ENCODE measurements at places on chromosomes 11 and 22.
A peak's percentile ranks its signal among the peaks of the same experiment; 100 is the strongest.

GRCh38 chr11:78952175-78952574 is 377.5 kb upstream of the NARS2 start:
- DNase-seq: no peak

GRCh38 chr11:32870676-32871075 is 21.9 kb upstream of the QSER1 start:
- DNase-seq: peak; percentile 21

- no peak for DNase-seq
Observed at GRCh38 chr11:105282658-105283057, 143.1 kb upstream of the CARD18 start.

DNA sequence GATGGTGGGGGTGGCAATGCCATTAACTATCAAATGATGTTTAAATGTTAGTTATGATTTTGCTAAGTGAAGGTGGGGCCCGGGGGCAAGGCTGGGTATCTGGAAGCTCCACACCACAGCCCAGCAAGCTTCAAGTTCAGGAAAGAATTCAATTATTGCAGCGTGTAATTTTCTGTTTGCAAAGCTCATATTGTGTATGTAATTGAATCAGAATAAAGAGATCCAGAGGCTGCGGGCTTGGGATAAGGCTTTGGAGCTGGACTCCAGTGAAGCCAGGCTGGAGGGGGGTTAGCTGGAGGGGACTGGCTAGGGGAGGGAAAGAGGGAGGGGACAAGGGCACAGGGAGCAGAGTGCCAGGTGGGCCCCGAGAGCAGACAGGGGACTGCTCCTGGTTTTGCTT is 557.1 kb upstream of the CADM1 start:
- no peak for DNase-seq
